ENCODE measurements at places on chromosomes 16 and 17.

DNA sequence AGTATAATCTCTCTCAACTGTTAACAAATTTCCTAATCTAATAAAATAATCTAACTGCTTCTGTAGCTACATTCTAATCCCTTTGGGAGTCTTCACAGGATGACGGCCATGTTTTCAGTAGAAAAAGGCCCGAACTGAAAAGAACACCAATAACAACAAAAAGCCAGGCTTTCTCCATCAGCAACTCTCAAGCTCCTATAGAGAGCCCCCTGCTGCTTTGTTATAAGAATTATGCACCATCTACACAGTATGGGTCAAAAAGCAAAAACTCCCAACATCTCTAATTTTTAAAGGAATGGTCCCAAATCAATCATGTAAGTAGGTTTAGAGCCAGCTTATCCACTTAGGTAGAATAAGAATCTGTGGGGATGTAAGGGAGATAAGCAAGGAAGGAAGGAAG lies 163.6 kb upstream of the C17orf78 start:
- no peak for DNase-seq

DNA sequence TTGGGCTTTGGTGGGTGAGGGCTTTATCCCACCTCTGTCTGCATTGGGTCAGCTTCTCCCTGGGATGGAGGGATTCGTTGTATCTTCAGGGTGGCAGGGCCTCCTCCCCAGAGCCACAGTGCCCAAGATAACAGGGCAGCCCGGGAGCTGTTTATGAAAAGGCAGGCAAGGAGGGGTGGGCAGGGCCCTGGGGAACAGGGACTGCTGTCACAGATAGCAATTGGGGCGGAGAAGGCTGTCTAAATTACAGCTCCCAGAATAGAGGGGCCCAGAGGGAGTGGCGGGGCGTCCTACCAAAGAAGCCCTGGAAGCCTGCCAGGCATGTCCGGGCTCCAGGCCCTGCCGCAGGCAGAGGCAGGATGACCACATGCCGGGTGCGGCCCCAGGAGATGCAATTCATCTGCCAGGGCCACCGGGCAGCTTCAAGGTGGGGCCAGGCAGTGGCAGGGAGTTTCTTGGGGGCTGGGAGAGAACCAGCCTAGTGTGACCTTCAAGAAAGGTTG lies 18.8 kb upstream of the PHOSPHO1 start:
- DNase-seq, result peak; percentile 95

DNA sequence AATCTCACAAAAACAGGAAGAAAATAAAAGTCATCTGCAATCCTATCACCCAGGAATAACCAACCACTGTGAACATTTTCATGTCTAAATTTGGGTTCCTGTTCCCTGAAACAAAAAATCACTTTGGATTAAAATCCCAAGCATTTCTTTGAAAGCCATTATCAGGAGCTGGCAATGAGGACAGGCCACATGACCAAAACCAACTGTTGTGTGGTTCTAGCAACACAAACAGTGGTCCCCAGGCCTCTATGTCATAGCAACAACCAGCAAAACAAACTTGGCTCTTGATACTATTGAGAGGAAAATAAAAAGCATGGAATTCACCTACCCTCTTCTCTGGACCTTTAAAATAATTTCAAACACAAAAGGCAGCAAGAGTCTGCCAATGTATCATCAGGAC lies 252.5 kb downstream of the SLC39A11 start:
- DNase-seq, result no peak

DNA sequence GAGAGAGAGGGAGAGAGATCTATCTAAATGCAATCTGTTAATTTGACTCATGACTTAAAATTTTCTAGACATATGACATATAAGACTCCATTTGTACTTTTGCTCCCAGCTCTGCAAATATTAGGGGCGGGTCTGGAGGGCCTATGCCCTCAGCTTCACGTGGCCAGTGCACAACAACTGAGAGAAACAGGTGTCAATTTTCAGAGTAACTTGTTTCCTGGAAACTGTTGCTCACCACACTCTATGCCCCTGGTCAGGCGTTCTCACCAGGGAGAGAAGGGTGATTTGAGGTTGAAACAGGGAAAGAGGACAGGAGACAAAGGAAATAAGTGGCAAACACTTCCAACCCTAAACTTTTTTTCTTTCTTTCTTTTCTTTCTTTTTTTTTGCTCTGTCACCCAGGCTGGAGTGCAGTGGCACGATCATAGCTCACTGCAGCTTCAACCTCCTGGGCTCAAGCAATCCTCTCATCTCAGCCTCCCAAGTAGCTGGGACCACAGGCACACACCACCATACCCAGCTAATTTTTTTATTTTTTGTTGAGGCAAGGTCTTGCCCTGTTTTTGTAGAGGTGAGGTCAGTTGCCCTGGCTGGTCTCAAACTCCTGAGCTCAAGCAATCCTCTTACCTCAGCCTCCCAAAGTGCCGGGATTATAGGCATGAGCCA lies 270.0 kb downstream of the SLC39A11 start:
- no peak for DNase-seq

DNA sequence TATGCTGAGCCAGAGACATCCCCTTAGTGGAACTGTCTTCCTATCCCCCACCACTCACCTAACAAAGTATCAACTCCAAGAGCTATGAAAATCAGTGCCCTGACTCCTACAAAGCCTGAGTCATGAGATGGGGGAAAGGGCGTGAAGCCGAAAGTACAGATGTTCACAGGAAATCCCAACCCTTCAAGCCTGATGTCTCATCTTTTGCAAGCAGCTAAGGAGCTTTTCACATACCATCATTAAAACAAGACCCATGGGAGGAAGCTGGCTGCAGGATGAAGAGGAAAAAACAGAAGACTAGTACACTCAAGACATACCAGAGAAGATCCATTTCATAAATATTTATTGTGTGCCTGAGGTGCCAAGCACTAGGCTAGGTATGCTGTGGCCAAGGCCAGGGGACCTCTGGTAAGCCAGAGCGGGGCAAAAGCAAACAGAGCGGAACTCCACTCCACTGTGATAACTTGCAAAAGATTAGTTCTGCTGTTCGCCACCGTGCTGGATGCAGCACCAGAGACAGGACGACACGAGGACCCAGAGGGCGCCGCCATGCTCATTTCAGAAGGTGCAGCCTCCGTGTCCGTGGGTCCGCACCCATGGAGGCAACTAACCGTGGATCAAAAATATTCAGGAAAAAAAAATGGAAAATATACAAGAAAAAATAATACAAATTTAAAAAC lies 4.5 kb upstream of the MNT start:
- DNase-seq, result no peak

DNA sequence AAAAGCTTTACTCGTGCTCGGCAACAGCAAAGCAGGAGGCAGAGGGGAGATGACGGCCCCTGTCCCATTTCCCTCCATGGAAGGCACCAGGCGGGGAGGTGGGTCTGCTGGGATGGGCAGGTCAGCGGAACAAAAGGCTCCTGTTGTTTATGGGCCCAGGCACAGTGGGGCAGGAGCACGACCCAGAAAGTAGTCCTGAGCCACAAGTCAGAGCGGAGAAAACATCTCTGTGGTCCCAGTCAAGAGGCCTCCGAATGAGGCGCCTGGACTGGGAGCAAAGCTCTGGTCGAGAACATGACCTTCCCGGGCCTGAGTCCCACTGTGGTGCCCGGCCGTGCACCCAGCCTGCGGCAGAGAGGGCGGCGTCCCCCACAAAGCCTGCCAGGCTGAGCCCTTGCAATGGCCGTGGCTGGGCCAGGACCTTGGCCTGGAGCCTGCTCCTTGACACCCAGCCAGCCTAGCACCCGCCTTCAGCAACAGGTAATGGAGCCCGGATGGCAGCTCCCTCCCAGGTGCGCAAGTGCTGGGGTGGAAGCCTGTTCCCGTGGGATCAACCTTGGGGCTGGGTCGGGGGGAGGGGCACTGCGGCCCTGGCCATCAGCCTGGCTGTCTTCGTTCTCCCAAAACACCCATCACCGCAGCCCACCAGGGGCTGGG lies 3.6 kb downstream of the RFNG start:
- DNase-seq, result no peak

DNA sequence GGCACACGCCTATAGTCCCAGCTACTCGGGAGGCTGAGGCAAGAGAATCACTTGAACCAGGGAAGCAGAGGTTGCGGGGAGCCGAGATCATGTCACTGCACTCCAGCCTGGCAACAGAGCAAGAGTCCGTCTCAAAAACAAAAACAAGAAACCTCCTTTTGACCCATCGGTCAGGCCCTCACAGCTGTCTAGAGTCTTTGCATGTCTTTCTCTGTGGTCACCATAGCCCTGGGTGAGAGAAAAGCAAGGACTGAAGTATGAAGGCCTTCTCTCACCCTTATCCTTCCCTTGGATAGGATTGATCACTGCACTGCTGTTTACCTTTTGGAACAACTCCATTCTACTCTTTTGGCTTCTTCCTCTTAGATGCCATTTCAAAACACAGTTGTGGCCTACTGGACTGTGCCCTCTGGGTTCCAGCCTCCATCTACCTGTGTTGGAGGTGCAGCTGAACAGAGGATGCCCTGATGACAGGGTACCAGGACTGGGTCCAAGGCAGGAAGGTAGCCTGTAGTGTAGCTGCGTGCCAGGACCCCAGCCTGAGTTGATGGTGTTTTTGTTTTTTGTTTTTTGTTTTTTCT lies 37.1 kb downstream of the LDHD start:
- no peak for DNase-seq

GRCh38 chr16:31472709-31473203 lies 804 bp downstream of the TGFB1I1 start:
- peak; percentile 96 for DNase-seq

All from hematopoietic multipotent progenitor cell treated with erythropoietin and hydrocortisone succinate and interleukin-3 and kit ligand, for 15 days (in vitro differentiated cells).